ENCODE measurements at places on chromosomes 5 and 9.

- DNase-seq, result peak; percentile 66
Observed at GRCh38 chr5:32462618-32463017, 18.1 kb upstream of the ZFR start.

GRCh38 chr5:138979684-138980280 is 104.6 kb upstream of the LRRTM2 start:
- DNase-seq, result no peak

DNA sequence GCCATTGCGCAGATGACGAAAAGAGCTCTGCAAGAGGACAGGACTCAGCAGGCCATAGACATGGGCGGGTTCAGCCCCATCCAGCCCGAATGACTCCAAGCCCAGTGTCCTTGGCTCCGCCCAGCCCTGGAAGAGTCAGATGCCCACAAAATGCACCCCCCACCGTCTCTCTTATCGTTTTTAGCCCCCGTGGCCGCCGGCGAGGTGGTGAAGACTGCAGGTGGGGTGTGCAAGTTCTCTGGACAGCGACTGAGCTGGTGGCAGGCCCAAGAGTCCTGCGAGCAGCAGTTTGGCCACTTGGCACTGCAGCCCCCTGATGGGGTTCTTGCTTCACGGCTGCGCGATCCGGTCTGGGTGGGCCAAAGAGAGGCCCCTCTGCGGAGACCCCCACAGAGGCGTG is 2.1 kb downstream of the ADGRD2 start:
- no peak for DNase-seq

- DNase-seq, result no peak
Observed at GRCh38 chr5:73740274-73740790, 114.3 kb downstream of the ARHGEF28 start.

GRCh38 chr9:2220036-2220435 is 204.9 kb downstream of the SMARCA2 start:
- no peak for DNase-seq

DNA sequence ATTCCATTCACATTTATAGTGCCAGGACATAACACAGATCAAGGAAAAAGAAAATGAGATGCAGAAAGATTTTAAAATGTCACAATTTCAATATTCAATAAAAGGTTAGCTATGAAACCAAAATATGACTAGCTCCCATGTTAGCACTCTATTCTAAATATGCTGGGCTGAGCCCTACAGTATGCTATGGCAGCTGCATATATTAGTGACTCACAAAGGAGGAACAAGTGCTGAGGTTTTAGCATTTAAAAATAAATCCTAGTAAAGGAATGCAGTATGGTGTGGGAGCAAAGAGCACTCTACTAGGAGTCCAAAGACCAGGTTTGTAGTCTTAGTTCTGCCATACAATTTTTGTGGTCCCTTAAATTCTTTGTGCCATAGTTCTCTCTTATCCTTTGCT is 118.4 kb downstream of the OXCT1 start:
- no peak for DNase-seq

DNA sequence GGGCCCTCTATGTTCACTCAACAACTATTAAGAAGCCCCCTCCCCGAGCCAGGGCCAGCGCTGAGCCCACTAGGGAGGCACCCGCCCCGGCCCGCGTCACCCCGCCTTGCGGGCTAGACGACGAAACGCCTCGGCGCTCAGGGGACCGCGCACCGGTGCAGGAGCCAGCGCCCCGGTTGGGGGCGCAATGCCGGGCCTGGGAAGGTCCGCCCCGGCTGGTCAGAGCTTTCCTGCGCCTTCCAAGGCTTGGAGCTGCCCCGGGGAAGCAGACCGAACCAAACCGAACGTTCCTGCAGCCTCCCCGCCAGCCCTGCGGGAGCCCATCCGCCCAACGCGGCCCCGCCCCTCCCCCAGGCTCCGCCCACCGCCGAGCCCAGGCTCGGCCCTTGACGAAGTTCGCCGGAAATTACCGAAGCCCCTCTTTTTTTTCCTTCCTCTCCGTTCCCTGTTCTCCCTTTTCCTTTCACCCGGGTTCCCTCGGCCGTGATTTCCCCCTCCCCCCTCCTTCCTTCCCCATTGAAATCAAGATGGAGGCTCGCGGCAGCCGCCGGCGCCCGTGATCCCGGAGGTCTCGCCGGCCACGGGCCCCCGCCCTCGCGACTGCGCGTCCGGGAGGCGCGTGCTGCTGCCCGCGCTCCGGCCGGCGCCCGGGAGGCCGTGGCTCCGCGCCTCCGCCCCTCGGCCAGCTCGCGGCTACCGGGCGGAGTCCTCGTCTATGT is at the start of gene TRIO:
Gene TRIO (plus strand): TSS at position 516 of the 719 bp plus-strand sequence. CDS start 384 bp downstream, outside the sequence.
- peak; percentile 92 for DNase-seq

GRCh38 chr5:9519537-9519936 is 26.3 kb downstream of the SEMA5A start:
- DNase-seq, result no peak

DNA sequence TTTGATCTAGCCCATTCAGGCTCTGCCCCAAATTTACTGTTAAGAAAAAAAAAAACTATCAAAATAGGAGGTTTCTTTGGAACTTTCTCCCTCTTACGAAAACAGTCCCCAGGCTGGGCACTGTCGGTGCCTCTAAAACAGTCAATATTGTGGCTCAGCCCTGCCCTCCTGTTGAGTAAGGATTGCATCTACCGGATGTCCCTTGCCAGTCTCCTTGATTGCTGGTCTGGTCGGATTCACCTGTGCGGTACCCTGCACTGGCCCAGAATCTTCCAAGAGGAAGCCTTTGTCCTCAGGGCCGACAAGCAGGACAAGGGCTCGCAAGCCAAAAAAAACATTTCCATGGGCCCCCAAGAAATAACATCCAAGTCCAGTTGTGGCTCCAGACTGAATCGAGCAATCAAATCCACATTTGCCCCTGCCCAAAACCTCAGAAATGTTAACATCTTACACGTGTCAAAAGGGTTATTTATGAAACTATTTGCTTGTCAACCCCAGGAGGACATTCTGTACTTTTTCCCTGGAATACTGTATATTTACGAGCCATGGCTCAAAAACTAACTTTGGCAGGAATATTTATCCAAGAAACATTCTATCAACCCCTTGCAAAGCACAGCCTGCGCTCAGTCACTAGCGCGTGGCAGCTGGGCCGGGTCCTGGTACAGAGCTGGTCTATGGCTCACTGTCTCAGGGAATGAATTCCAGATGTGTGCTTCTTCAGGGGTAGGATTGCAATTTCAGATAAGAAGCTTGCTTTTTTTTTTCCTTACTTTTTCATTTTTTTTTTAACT is 129.2 kb upstream of the ADRA1B start:
- DNase-seq, result no peak

DNA sequence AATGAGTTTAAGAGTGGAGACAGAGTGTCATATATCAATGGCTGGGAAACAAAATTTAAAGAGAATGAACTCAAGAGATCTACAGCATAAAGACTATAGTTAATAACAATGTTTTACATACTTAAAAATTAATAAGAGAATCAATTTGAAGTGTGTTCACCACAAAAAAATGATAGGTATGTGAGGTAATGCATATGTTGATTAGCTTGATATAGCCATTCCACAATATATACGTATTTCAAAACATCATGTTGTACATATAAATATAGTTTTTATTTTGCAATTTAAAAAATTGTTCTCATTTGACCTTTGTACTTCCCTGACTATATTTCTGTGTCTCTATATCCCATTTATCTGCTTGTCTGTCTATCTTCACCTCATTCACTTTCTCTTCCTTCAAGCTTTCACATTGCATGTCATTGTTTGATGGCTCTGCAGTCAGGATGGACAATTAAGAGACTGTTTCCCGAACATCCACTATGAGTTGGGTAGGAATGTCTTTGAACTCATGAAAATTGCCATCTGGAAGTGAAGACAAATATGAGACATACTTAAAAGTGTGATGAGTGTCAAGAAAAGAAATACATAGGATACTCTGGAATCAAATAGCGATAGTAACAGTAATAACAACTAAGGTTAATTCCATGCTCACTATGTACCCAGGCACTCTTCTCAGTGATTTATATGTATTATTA is 359.9 kb upstream of the ACTBL2 start:
- no peak for DNase-seq

GRCh38 chr5:175595905-175596304 is 62.0 kb upstream of the HRH2 start:
- DNase-seq, result no peak

DNA sequence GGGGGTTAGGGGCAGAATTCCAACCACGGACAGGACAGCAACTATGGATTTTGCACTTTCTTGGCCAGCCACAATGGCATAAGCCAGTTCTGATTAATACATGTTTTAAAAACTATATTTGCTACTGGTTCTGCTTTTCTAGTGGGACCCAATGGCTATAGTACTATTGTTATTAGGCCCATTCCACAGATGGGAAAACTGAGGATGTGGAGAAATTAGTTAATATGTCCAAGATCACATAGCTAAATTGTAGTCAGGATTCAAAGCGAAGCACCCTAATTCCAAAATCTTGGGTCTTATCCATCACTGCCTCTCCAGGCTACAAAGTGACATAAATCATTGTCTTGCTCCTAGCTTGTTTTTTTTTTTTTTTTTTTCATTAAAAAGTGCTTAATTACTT is 133.9 kb downstream of the PJA2 start:
- no peak for DNase-seq

- no peak for DNase-seq
Observed at GRCh38 chr9:94153905-94154304, 69.6 kb downstream of the PTPDC1 start.

- no peak for DNase-seq
Observed at GRCh38 chr5:42492974-42493373, 69.7 kb downstream of the GHR start.

DNA sequence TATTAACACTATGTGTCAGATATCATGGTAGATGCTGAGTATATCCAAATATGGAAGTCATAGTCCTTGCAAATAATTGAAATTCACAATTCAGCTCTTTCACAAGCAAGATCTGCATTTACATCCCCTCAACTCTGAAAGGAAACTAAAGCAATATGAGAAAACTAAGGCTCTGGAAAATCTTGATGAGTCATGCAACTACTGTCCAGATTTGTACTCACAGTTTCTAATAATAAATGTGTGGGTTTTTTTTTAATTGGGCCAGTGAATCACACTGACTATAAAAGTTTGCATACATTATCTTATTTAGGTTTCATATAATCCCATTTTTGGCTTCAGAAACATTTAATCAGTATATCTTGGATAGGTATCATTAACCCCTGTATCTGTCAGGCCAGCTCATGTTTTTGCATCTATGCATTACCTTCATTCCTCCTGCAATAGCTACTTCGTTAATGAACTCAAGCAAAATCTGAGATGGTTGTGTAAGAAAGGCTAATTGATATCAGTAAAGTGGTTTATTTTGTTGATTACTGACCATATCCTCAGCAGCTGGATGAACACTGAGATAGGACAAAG is 58.7 kb upstream of the PRR16 start:
- no peak for DNase-seq

DNA sequence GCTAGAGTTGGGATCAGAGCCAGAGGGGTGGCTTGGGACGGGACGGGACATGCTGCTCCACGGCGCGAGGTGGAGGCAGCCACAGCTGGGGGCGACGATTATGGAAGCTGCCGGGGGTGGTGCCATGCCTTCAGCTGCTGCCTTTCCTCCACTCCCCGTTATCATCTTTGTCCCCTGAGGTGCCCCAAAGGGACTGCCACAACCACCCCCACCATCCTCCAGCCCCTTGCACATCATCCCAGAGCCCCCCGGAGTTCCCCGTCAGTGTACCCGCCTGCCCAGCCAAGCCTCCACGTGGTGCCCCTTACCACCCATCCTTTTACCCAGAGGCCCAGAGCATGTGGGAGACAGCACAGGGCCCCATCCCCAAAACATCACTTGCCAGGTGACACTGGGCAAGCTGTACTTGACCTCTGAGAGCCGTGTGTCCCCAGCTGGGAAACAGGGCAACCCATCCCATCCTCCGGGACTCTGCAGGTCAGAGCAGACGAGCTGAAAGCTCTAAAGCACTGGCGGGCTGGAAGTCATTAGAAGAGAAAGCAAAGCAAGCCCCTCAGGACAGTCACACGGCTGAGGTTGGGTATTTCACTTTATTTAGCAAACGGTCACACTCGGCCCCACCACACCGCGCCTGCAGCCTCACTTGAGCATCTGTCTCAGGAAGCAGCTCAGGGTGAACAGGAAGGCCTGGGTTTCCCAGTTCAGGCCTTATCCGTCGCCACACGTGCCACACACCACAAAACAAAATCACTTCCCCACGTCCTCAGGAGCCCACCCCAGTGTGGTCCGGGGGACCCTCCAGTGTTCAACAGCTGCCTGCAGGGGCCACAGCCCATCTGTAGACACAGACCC is 19.5 kb upstream of the MXD3 start:
- DNase-seq, result no peak

DNA sequence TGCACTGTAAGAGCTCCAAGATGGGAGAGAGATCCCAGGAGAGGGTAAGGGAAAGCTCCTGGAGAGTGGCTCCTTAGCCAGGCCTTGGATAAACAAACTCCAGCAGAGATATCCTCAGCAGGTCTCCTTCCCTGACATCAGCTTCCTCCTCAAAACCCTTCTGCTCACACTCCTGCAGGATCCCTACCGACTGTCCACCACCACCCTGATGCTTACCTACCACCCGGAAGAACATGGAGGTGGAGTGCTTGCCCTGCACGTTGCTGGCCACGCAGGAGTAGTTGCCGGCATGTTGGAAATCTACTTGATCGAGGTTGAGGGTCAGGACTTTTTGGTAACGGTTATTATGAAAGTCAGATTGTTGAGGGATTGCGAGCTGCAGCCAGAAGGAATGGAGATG is 9.3 kb downstream of the CSF1R start:
- DNase-seq, result no peak

- peak; percentile 66 for DNase-seq
Observed at GRCh38 chr5:34609951-34610441, 46.1 kb upstream of the RAI14 start.

DNA sequence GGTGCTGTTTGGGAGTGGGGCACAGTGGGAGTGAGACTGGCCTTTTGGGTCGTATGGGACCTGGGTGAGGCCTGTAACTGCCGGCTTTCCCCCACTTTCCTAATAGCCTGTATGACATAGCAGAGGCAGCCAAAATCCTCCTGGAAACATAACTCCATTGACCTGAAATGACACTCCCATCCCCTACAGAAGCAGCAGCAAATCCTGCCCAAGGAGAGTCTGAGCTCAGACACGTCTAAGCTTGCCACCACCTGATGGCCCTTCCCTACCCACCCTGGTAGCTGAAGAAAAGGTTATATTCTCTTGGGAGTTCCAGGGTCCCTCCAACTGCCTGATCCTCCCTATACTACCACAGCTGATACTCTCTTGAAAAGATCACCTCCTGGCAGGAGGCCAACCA is 179.8 kb upstream of the ARRDC3 start:
- DNase-seq, result no peak

- DNase-seq, result no peak
Observed at GRCh38 chr5:179393078-179393477, 47.8 kb upstream of the ADAMTS2 start.

DNA sequence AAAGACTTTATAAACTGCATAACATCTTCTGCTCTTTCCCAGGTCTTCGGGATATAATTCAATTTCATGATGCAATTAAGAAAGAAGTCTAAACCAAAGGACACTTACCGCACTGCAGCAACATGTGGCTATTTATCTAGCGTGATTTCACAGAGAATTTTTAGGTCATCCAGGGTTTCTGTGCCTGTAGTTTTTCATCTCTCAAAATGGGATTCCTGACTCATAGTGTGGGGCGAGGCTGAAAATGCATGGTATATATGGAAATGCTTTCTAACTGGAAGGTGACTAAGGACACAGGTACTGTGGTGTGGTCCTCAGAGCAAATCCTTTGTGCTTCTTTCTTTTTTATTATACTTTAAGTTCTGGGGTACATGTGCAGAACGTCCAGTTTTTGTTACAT is 557.7 kb upstream of the KLF4 start:
- DNase-seq, result no peak
